Naive thymus-derived CD8-positive, alpha-beta T cell (primary cell): ENCODE measurements at places on chromosomes 3 and 15.

DNA sequence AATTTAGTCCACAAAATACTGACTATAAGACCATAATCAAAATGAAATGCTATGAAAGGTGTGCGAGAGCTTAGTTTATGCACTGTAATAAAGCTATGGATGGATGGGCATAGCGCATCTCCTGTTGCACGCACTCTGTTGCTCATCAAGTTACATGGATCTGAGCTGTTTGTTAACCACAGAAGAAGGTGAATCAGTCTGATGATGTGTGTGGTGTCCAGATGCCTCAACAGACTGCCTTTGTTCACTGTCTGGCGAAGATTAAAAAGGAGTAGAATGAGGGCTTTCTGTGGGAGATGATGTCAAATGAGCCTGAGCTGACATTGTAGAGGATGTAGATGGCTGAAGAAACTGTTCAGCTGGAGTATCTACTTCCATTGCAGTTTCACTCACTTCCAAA is 36.1 kb downstream of the NSMCE3 start:
- no peak for DNase-seq

DNA sequence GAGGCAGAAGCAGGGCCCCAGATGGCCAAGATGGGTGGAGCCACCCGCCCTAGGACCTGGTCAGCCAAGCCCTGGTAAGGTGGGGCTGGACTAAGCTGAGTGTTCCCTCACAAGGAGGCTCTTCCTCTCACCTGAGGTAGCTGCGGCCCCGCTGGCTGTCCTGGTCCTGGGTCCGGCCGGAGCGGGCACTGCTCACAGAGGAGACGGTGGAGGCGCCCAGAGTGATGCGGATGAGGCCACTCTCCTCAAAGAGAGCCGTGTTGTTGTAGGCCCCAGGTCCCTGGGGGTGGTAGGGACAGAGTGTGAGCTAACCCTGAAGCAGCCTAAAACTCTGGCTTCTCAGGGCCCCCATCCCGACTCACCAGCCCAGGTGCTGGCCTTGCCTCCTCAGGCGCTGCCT is 7.3 kb upstream of the SLC26A6 start:
- no peak for DNase-seq

- DNase-seq: no peak
These were observed 43.6 kb upstream of the KLF13 start for GRCh38 chr15:31283043-31283442.

- DNase-seq: no peak
These were observed 3.6 kb downstream of the POU1F1 start for GRCh38 chr3:87272718-87273341.

DNA sequence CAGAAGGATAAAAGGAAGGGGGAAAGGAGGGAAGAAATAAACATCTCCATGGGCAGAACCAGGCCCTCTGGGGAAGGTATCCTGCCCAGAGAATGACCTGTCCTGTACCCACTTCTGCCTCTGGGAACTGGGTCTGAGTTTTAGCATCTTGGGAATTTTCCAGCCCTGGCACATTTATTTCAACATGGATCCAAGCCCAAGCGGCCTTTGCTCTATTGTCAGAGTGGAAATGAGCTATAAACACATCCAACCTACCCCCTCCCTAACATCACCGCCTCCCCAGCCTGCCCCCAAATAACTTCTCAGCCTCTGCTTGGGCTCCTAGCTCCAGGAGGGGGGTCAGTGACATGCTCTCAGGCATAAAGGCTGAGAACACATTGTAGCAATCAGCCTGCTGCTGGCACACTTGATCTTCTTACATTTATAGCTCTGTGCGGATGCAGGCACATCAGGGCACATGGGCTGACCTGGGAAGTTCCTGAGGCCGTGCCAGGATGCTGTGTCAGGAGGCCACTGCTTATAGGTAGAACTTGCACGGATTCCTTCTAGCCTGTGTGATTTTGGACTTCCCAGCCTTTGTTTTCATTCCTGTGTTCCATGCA is 4.6 kb upstream of the OXTR start:
- no peak for DNase-seq

DNA sequence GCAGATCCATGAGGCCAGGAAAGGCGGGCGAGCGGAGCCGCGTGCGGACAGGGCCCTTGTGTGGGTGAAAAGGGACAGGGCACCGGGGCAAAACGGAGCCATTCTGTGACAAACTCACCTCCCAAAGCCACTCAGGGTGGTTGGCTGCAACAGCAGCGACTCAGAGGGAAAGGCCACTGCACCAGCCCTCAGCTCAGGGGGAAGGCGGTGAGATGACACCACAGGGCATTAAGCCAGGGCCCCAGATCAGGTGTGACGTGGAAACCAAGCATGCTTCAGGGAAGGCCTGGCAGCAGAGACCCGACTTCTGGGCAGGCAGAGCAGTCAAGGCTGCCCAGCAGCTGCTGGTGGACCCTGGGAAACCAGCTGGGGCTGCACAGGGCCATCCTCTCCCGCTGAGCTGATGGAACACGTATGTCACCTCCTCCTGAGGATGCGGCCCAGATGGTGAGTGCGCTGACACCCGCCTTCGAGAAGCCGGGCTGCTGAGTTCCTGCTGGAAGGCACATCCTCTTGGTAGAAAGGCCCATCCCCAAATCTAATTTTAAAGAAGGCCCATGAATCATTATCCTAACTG is 82.3 kb downstream of the CHSY1 start:
- no peak for DNase-seq

DNA sequence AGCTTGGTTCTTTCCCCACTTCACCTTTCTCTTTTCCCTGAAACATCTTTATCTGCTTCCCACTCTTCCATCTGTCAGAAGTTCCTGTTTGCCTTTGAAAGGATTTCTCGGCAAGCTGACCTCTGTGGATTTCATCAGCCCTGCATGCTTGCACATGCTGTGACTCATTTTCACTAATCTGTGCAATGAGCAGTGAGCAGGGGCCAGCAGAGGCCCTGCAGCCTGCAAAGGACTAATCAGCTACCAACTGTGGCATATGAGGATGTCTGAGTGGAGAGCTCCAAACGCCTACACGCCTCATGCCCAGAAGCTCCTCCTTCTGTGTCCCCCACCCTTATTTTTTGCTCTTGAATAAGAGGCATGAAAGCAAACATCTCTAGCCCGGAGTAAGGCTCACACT is 333.0 kb upstream of the SEMA6D start:
- no peak for DNase-seq

- DNase-seq: no peak
These were observed 39.0 kb downstream of the CD86 start for GRCh38 chr3:122094125-122094524.
